ENCODE measurements at places on chromosomes 3 and 15. TPM values are rescaled to one million over a fixed set of nuclear protein-coding genes. Genes with fewer than 3 reads are reported as not detected.

Gene GALNT15
- total RNA-seq = 2.0 TPM

- peak; percentile 68 for DNase-seq
Observed at GRCh38 chr15:82043796-82044372, 1.9 kb downstream of the MEX3B start.

GRCh38 chr3:197491923-197492664, 63.7 kb downstream of the BDH1 start:
- DNase-seq = peak; percentile 44

DNA sequence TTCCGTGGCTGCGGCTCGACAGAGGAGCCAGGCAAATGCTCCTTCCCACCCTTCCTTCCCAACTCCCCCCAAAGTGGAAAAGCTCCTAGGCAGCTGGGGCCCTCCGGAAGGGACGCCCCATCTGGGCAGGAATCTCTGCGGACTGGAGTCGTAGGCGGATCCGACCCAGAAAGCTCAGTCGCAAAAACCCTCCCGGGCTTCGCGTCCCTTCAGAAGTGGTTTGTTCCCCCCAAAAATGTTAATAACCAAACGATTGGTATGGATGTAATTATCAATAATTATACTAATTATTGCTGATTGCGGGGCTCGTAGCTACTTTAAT, 3.8 kb downstream of the RNU6-1 start:
- no peak for DNase-seq

DNA sequence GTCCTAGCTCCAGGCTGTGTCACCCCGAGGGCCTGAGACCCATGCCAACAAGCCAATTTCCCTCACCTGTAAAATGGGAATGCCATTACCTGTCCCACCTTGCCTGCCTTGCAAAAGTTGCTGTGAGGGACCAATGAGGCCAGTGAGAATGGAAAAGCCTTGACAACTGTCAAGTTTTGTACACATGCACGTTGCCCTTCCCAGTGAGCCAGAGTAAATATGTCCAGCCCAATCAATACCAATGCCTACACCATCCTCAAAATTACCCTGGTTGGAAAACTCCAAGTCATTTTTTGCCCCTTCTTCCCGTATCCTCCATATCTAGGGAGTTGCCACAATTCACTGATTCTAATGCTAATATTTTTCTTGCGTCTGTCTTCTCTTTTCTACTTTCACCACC, 73.5 kb upstream of the RASGRF1 start:
- DNase-seq = no peak

- no peak for DNase-seq
Observed at GRCh38 chr15:88878720-88879184, 16.6 kb downstream of the HAPLN3 start.
